Lung (tissue), 17 donors: ENCODE measurements at places on chromosomes 6 and 20.

DNA sequence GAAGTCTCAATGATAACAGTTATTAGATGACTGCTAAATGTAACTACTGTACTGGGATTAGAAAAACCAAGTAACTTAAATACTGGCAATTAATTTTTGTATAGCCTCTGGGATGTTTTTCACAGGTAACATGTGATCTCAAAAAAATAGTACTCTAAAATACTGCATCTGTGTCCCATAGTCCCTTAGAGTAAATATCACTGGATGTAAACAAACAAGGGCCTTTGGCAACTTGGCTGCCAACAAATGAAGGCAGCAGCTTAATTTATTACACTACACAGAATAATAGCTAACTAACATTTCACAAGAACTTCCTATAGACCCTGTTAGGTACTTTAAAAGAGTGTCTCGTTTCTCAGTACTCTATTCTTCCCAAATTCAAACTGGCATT lies 14.0 kb downstream of the ARHGAP18 start:
- DNase-seq, result no peak

GRCh38 chr6:157648561-157648960 lies 174.5 kb upstream of the SNX9 start:
- DNase-seq, result no peak

DNA sequence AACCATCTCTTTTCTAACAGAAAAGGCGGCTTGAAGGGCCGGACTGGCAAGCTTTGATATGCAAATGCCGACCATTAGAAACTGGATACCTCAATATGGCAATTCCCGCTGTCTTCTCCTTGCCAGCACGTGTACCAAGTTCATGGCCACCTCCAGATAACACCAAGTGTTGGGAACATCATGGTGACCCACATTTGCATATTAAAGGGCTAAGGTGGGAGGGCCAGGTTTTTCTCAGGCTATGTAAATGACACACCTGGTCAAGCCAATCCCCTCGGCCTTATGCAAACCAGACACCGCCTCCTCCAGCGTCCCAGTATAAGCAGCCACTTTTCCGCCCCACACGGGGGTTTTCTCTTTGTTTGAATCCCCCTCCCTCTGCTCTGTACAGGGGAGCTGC lies 110.7 kb downstream of the DACT2 start:
- no peak for DNase-seq

GRCh38 chr6:94175465-94175864 lies 756.1 kb upstream of the EPHA7 start:
- no peak for DNase-seq

- no peak for DNase-seq
Observed at GRCh38 chr6:152557502-152557901, 79.7 kb downstream of the SYNE1 start.

DNA sequence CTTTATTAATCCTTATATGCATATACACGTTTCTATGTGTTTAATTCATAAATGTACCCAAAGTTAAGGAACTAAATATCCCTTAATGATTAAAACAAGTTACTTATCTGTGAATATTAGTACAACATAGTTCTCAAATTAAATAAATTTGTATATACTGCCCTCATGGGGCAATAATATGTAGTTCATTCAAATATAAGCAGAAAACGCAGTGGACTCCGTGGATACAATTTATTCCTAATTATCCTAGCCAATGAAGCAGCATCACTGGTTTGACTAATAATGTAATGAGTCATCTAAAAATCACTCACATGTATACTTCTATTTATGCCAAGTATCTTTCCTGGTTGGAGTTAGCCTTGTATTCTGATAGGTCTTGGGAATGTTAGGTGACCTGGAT lies 111.6 kb downstream of the TBC1D32 start:
- peak; percentile 41 for DNase-seq

DNA sequence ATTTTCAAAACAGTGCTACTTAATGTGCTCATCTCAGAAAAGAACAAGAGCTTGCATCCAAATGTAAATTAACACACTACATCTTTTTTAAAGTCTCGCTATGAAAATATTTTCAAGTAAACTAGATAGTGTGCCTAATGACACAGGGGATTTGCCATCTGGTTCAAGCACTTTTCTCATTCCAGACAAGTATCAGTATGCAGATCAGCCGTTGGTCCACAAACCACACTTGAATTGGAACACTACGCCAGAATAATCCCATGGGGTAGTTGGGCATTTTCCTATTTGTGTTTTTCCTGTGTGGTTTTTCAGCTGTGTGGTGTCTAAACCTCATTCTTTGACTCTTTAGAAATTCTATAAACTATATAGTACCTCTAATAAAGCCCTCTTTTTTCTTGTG lies 256.2 kb downstream of the EPHA7 start:
- no peak for DNase-seq

GRCh38 chr6:40848038-40848437 lies 191.0 kb downstream of the UNC5CL start:
- DNase-seq, result peak; percentile 44

- no peak for DNase-seq
Observed at GRCh38 chr6:45431317-45432065, 53.8 kb upstream of the SUPT3H start.

DNA sequence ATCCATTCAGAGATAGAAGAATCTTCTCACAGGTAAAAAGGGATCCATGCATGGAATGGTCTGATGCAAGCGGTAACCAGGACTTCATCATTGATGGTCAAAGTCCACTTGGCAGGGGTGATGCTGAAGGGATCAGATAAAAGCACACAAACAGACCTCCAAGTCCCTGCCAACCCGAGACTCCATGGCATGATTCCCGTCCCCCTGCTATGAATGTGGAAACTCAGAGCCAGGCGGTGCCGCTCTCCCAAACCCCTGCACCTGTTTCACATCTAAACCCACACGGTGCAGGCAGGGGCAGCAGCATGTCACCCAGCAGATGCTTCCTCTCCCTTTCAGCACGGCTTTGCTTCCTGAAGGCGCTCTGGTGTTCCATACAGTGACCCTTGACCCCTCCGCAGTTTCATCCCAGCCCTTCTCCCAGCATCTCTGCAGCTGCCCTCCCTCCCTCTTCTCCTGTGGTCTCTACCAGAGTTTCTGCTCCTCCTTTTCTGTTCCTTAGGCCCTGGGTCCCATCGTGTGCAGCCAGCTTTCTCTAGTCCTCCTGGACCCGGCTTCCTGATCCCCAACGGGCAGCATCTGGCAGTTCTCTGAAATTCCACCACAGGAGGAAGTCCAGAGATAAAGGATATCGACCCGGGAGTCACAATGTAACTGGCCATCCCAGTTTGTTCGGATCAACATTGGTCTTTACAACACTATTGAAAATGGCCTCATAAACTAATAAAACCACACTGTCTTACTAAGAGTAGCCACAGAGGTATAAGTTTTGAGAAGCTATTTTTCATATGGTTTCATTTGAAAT lies 235.0 kb downstream of the TTLL2 start:
- DNase-seq, result peak; percentile 63

DNA sequence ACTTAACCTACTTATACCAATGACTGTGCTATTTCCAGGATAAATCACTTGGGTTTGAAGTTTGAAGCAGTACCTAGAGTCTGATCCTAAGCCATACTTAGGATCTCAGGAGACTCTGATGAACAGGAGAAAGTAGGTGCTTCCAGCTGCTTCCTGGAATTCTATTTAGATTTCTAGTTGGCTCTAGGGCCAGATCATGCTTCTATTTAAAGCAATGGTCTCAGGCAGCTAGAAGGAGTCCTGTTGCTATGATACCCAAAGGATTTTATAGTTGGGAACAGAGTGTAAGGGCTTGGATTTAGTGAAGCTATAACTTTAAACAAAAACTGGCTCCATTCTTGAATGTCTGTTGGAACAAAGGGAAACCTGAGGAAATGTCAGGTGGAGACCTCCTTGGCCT lies 52.4 kb upstream of the TINAG start:
- peak; percentile 5 for DNase-seq

GRCh38 chr20:38094373-38094891 lies 60.9 kb downstream of the RPRD1B start:
- peak; percentile 37 for DNase-seq

- no peak for DNase-seq
Observed at GRCh38 chr6:56656466-56656865, 13.8 kb upstream of the DST start.

DNA sequence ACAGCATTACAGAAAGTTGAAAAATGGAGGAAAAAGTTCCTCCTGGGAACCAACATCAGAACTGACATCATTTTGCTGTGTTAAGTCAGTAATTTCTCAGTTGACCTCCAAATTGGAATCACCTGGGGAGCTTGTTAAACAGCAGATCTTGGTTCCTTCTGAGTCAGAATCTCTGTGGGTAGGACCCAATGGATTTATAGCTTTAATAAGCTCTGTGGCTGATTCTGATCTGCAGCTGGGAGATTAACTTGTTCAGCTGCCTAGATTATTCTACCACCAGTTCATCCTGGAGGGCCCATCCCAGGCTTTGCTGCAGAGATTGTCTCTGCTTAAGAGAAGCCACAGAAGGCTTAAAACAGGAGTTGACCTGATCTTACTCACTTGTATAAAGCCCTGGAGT lies 90.7 kb upstream of the POPDC3 start:
- DNase-seq, result no peak
